ENCODE measurements at places on chromosomes 7 and 10.

GRCh38 chr10:120813085-120813484 is 38.1 kb upstream of the WDR11 start:
- no peak for DNase-seq

DNA sequence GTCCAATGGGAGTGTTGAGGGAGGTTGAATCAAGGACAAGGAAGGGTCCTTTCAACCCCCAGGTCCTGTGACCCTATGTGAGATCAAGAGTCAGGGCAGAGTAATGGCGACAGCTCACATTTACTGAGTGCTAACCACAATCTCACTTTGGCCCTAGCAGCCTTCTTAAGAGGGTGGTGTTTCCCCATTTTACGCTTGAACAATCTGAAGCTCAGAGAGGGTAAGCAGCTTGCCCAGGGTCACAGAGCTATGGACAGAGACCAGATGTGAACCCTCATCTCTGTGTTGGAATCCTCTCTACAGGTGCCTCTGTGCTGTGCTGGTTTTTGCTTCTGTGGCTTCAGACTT is 102.0 kb downstream of the GRK5 start:
- no peak for DNase-seq

GRCh38 chr10:7968510-7969112 is 85.9 kb upstream of the GATA3 start:
- no peak for DNase-seq

GRCh38 chr7:69696054-69696591 is 97.8 kb downstream of the AUTS2 start:
- no peak for DNase-seq

DNA sequence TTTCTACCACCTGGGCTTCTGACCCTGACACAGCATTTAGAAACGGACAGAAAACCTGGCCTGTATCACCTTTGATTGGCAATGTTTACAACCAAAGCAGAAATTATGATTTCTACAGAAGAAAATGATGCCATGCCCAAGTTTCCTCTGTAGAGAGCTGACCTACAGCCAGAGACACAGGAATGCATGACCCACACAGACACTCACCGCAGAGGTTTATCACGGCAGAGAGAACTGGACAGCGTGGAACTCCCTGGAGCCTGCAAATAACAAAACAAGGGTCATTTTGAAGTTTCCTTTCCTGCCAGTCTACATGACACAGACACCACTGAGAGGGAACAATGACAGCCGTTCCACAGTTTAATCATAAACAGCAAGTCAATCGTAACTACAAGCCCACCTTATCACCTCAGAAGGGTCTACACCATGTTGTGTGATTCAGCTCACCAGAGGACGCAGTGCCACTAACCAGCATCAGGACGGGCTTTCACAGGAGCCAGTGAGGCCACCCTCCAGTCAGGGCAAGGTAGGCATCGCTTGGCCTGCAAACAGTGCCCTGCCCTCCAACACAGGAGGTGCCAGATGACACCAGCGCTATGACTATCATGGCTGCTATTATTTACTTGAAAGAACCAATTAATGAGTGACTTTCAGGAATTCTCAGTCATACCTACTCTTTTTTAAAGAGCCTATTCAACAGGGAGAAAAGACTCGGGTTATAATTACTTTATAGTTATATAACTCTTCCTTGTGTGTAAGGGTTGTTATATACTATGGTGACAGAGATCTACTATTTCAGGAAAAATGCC is 139.9 kb downstream of the TNS3 start:
- DNase-seq, result no peak
